ENCODE measurements at places on chromosomes 3 and 15. TPM values are rescaled to one million over a fixed set of nuclear protein-coding genes. Genes with fewer than 3 reads are reported as not detected.

GRCh38 chr15:60633426-60633968, 154.6 kb upstream of the ICE2 start:
- no peak for DNase-seq

The HTR3E gene
- total RNA-seq, result not detected

GRCh38 chr3:25854214-25854613, 64.3 kb downstream of the OXSM start:
- DNase-seq, result no peak

The WNT5A gene
- 0.54 TPM for total RNA-seq

Measured in Panc1 (cell line).